ENCODE measurements at places on chromosomes 5 and 9.

DNA sequence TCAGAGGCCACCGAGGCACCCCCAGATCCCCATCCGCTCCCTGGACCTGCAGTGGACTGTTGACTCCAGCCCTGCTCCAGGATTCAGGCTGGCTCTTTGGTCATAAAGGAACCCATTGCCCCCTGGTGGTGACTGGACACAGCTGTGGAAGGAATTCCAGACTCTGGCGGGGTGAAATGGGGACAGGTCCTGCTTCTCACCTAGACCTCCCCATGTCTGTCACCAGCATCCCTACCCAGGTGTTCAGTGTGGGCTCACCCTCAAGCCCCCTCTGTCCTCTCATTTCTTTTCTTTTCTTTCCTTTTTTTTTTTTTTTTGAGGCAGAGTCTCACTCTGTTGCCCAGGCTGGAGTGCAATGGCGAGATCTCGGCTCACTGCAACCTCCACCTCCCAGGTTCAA, 25.5 kb upstream of the STXBP1 start:
- DNase-seq: no peak

- no peak for DNase-seq
These were observed 19.6 kb upstream of the ARL15 start for GRCh38 chr5:54329731-54330709.

DNA sequence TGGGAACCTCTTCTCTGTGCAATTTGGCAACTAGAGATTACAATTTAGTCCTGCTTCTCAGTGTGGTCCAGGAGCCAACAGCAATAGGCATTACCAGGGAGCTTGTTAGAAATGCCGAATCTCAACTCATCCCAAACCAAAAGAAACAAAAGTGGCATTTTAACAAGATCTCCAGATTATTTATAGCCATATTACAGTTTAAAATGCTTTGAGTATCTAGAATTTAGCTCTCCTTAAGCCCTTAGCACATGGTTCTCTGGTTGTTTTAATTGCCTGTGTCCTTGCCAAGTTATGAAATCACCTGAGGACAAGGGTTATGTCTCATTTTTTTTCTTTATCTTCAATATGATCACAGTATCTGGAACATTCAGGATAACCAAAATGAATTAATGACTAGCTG, 51.6 kb upstream of the TAS2R1 start:
- no peak for DNase-seq

DNA sequence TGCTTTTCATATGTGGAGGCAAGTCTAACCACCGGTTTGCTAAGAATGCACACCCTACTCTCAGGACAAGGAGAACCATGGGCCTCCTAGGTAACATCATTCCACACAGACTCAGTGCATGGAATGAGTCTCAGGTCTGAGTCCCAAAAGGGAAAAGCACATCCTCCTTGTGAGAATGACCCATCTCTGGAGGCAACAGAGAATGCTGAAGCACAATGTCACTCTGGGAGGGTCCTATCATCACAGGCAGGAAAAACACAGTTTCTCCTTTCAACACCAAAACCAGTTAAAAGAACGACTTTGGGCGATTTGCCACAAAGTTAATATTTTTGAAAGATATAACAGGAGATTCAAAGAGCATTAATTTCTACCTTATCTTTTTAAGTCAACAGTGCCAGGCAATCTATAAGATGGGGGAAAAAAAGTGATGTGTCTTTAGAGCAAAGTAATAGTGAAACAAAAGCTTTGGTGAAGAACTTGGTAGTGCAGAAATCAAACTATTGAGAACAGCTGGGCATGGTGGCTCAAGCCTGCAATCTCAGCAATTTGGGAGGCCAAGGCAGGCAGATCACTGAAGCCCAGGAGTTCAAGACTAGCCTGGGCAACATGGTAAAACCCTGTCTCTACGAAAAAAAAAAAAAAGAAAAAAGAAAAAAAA, 97.3 kb downstream of the OXCT1 start:
- no peak for DNase-seq

DNA sequence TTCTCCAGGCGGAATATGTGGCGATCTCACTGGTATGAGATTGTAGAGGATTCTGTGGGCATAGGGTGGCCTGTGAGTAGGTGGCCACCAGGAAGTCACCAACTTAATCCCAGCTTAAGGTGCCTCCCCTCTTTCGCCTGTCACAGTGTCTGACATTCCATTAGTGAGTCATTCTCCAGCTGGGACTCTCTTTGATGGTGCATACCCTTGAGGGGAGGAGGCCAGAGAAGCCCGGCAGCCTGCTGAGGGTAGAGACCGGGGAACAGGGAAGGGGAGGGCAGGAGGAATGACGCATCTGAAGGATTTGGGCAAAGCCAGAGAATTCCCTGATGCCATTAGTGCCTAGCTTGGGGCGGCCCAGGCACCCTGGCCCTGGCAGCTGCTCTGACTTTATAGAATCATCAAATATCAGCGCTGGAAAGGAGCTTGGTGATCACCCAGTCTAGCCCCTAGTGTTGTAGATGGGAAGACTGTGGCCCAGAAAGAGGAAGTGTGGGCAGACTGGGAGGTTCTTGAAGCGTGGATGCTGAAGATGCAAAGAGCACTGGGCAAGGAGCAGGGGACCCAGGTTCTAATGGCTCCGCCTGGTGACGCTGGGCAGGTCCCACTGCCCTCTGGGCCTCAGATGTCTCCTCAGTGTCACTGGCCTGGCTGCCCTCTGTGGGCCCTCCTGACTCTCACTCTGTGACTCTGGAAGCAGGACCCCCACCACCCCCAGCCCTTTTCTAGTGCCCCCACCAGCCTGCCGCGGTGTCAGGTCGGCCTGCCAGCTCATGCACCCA, 41.4 kb downstream of the DAB2IP start:
- no peak for DNase-seq

GRCh38 chr5:8908055-8908683, 637.7 kb downstream of the SEMA5A start:
- DNase-seq: peak; percentile 4

GRCh38 chr9:110979636-110980035, 58.6 kb downstream of the LPAR1 start:
- DNase-seq: no peak

Data from activated CD4-positive, alpha-beta T cell treated with anti-CD3 and anti-CD28 coated beads for 24 hours (primary cell).